ENCODE measurements at places on chromosomes 12 and 14.

DNA sequence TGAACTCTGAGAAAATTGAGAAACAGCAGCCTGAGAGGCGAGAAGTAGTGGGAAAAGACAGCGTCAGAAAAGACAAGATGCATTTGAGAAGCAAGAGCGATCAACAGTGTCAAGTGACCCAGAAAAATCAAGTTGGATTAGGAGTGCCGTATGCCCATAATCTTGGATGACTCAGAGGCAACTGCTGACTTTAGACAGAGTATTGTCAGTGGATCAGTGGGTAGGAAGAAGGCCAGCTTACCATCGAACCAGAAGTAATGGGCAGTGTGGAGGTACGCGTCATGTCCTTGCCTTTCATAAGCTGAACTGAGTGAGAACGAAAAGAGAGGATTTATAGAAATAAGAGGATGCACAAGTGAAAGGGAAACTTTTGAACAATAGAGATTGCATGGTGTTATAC is 151.0 kb upstream of the NAV3 start:
- DNase-seq: no peak

DNA sequence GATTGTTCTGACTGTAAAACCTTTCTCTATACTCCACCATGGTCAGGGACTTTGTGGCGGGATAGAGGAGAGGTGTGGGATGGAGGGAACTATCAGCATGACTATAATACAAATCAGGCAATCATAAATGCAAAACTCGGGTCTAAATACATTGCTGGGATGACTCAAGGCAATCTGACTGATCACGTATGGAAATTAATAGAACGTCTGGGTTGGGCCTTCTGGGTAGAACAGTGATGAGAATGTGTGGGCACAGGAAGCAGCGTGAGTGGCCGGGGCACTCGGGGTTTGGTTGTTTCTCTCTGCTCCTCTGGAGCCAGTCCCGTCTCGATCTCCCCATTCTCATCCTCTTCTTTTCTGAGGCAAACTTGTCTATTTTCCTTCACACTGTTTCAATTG is 485.8 kb downstream of the VRK1 start:
- no peak for DNase-seq

GRCh38 chr12:56591126-56591525 is 39.0 kb downstream of the BAZ2A start:
- DNase-seq: no peak

DNA sequence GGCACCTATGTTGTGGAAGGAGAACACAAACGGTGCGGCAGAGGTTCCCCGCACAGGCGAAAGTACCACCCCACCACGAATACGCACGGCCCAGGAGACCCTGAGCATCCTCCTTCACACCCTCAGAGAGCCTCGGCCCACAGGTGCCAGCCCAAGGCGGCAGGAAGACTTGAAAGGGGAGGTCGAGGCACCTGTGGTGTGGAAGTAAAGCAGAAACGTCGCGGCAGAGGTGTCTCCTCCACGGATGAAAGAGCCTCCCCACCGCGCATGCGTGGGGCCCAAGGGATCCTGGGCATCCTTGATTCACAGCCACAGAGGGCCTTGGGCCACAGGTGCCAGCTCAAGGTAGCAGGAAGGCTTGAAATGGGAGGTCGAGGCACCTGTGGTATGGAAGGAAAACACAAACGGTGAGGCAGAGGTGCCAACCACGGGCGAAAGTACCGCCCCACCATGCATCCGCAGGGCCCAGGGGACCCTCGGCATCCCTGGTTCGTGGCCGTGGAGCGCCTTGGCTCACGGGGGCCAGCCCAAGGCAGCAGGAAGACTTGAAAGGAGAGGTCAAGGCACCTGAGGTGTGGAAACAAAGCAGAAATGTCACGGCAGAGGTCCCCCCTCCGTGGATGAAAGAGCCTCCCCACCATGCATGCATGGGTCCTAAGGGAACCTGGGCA is 380.1 kb downstream of the ALG10 start:
- no peak for DNase-seq

GRCh38 chr12:85642288-85642687 is 193.9 kb downstream of the RASSF9 start:
- no peak for DNase-seq

DNA sequence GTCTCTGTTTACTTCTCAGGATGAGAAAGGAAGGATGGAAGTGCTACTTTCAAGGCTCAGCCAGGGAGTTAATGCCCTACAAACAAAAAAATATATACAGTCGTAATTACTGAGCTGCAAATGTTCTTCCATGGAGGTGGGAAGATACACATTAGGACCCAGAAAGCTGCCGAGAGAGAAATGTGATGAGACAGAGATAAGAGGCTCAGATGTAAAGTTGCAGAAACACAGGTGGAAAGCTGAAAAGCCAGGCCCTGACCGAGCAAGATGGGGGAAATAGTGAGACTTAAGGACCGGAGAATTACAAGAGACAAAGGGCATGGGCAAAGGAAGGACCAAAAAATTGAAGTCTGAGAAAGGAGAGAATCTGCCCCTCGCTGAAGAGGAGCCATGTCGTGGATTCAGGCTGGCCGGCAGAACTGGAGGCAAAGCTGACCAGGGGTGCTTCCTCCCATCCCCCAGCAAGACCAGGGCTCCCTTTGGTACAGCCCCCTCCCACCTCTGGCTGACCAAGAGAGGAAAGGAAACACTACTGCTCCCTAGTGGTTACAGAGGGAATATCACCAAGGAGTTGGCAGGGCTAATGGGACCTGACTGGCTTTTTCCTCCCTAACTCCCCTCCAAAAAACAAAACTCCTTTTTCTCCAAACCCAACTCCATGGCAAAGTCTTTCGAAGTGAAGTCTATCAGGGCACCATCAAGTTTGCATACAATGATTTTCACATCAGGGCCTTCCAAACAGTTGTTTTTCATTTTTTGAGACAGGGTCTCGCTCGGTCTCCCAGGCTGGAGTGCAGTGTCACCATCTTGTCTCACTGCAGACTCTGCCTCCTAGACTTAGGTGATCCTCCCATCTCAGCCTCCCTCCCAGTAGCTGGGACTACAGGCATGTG is 12.1 kb downstream of the ZFHX2 start:
- DNase-seq: no peak

DNA sequence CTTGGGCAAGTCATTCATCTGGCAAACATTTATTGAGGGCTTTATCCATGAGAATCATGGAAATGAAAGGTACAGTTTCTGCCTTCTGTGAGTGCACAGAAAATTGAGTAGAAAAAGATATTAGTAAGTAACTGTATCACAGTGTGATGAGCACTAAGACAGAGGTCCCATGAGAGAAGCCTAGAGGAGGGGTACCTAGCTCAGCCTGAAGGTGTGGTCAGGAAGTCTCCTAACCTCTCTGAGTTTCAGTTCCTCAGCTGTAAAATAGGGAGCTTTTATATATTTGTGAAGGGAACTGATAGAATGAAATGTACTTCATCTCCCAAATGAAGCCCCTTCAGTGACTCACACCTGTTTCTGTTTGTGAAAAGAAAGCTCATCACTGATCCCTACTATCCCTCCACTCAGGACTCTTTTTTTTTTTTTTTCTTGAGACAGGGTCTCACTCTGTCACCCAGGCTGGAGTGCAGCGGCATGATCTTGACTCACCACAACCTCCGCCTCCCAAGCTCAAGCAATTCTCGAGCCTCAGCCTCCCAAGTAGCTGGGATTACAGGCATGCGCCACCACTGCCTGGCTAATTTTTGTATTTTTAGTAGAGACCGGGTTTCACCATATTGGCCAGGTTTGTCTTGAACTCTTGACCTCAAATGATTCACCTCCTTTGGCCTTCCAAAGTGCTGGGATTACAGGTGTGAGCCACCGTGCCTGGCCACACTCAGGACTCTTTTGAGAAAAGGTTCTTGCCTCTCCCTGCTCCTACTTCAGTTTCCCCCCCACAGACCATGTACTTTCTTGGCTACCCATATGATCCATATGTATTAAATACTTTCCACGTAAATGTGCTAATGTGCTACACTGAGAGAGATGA is 93.7 kb upstream of the FUT8 start:
- DNase-seq: no peak

DNA sequence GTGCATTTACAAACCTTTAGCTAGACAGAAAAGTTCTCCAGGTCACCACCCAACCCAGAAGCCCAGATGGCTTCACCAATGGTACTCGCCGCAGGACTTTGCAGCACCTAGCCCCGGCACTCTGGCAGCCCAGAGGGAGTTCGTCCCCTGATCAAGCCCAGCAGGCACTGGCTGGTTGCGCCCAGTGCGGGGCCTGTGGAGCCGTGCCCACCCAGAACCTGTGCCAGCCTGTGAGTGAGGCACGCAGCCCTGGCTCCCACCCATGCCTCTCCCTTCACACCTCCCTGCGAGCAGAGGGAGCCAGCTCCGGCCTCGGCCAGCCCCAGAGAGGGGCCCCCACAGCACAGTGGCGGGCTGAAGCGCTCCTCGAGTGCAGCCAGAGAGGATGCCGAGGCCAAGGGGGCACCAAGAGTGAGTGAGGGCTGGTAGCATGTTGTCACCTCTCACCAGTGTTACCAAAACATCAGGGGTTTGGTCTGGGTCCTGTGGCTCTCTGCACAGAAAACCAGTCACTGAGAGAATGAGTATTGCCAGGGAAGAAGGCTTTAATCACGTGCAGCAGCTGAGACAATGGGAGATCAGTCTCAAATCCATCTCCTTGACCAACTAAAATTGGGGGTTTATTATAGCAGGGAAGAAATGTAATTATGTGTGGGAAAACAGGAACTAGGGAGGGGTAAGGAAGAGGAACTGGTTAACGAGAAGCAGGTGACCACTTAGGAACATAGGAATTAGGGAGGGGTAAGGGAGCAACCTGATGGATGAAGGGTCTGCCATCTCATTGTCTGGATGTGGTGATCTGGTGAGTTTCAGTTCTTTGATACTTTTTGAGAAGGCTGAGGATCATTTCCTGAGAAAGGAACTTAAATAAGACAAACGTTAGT is 151.3 kb downstream of the NUBPL start:
- DNase-seq: no peak

DNA sequence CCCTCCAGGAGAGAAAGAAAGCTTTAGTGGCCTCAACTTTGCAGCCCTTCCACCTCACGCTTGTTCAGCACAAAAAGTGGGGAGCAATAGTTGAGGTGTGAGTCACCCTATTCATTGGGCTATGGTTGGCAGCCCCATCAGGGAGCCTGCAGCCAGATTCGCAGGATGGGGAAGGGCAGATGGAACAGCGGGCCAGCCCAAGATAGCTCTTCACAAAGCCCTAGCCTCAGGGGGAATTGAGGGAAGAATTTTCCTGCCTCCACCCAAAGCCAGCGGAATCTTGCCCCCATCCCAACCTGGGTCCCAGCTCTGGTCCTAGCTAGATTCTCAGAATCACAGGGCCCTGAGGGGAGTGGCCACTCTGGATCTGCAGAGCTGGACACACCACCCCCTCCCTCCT is 3.6 kb upstream of the KRT5 start:
- no peak for DNase-seq

- DNase-seq: no peak
Measured at GRCh38 chr14:103310576-103311095, 23.4 kb upstream of the EIF5 start.

DNA sequence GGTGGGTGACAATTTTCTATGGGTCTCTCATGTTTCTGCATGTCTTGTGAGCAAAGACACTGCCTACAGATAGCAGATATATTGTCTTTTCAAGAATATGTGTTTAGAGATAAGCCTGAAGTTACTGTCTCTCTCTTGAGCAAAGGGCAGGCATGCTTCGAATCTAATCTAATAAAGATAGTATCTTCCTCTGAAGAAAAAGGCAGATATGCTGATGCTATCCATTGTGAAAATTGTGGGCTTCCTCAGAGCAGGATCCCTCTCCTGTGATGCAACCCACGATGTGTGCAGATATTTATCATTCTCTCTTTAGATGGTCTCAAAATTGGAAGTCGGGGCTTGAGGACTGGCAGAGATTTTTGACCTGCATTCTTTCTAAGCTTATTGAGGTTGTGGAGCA is 187.0 kb downstream of the DACT1 start:
- no peak for DNase-seq

- DNase-seq: no peak
Measured at GRCh38 chr14:70856851-70857495, 47.7 kb upstream of the MAP3K9 start.

DNA sequence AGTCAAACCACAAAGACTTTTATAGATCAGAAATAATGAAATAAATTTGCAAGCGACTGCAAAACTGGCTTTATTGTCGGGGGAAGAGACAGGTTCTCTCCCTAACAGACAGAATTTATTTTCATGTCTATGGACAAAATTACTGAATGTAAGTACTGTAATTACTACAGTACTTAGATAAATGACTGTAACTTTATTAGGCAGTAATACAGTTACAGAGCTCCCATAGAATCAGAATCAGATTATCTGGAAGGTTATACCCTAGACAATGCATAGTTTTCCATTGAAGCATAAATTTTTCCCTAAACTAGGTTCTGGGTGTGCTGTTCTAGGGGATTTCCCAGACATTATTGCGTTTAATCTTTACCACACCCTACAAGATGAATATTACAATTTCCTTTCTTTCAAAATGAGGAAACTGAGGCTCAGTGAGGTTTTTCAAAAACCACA is 114.2 kb downstream of the C12orf75 start:
- no peak for DNase-seq

DNA sequence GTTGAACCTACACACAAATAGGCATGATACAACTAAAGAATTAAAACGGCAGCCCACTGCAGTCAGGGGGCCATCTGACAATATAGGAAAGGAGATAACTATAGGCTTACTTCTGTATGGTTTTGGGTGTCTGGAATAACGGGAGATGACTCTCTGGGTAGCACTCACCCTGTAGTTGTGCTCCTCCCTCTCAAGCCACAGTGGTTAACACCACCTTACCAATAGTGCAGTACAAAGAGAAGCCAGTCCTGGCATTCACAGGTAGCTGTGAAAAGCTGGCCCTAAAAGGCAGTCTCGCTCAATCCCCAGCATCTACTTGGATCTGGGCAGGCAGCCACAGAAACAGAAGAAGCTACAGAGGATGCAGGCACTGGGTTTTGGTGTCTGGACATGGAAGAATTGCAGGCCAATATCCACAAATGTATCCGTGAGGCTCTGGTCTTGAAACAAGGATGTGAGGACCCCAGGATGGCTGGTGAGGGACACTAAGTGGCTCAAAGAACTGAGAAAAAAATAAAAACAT is 93.0 kb downstream of the DPF3 start:
- no peak for DNase-seq

GRCh38 chr12:94230357-94230905 is 82.1 kb downstream of the PLXNC1 start:
- no peak for DNase-seq
